ENCODE measurements at places on chromosomes 13 and 19.

GRCh38 chr13:39349391-39349960 is 253.5 kb downstream of the LHFPL6 start:
- no peak for DNase-seq

DNA sequence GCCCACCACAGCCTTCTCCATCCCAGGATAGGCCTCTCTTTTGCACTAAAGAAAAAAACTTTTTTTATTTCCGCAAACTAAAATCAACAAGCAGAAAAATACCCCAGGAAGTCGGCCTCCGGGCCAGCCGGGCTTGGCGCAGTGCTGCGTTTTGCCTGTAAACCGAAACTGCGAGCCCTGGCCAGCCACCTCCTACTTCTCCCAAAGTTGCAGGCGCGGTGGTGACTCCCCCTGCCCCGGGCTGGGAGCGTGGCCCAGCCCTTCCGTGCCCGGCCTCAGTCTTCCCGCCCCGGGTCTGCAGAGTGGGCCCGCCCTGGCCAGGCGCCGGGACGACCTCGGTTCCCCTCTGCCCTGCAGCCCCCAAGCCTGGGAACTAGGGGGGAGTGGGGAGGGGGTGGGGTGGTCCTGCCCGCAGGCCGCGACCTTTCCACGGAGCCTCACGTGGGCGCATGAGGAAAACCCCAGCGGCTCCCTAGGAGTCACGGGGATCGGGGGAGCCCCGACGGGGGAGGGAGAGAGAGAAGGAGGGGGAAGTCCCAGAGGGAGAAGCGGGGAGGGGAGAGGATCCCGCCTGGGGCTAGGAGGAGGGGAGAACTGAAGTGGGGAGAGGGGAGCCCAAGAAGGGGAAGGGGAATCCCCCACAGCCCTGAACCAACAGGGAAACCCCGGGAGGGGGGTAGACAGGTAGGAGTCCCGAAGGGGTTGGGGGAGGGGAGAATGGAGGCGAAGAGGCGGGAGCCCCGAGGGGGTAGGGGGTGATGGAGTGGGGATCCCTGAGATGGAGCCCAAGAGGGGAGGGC is 3.0 kb downstream of the GADD45B start:
- peak; percentile 38 for DNase-seq

- no peak for DNase-seq
Observed at GRCh38 chr19:33641956-33642498, 20.3 kb downstream of the CHST8 start.

DNA sequence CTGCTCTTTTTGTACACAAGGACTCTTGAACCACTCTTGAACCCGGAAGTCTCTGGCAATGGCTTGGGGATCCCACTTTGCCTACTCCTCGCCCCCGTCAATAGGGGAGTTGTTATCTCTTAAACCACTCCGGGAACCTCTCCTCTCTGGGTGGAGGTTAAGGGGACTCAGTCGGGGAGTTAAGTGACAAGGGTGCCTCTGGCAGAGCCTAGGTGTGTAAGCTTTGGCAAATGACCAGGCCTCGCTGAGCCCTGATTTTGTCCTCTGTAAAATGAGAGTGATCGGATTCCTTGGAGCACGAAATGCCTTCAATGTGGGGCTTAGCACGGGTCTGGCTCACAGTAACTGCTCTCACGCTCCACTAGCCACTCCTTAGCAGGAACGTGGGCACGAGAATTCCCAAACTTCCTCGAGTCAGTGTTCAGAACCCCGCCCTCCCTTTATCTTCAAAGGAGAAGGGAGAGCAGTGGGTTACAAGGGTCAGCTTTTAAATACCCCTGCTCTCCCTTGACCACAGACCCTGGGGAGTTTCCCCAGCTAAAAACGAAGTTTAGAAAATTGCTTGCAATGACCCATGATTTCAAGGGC is 193.3 kb downstream of the KATNAL1 start:
- DNase-seq: no peak

- no peak for DNase-seq
Observed at GRCh38 chr13:37613236-37613635, 14.7 kb upstream of the POSTN start.

- DNase-seq: no peak
Observed at GRCh38 chr19:9872618-9873242, 37.6 kb downstream of the PIN1 start.

- DNase-seq: no peak
Observed at GRCh38 chr19:45354241-45354842, 13.8 kb downstream of the KLC3 start.

GRCh38 chr19:13869281-13869680 is 7.7 kb upstream of the NANOS3 start:
- DNase-seq: no peak

DNA sequence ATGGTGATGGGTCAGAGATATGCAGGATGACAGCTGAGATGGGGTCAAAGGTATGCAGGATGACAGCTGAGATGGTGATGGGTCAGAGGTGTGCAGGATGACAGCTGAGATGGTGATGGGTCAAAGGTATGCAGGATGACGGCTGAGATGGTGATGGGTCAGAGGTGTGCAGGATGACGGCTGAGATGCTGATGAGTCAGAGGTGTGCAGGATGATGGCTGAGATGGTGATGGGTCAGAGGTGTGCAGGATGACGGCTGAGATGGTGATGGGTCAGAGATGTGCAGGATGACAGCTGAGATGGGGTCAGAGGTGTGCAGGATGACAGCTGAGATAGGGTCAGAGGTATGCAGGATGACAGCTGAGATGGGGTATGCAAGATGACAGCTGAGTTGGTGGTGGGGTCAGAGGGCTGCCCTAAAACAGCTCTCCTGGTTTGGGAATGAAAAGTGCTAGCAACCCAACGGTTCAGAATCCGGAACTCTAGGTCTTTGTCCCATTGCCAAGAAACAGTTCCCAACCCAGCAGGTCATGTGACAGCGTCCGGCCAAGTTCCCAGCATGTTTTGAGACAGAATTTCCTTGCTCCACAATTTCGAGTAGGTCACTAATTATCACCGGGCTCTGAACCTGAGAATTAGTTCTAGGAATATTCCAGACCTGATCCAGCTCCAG is 3.2 kb downstream of the SELENOW start:
- DNase-seq: no peak

- DNase-seq: no peak
Observed at GRCh38 chr19:1155352-1156304, 18.4 kb downstream of the SBNO2 start.

- peak; percentile 36 for DNase-seq
Observed at GRCh38 chr19:38683393-38684077, 36.1 kb downstream of the ACTN4 start.

DNA sequence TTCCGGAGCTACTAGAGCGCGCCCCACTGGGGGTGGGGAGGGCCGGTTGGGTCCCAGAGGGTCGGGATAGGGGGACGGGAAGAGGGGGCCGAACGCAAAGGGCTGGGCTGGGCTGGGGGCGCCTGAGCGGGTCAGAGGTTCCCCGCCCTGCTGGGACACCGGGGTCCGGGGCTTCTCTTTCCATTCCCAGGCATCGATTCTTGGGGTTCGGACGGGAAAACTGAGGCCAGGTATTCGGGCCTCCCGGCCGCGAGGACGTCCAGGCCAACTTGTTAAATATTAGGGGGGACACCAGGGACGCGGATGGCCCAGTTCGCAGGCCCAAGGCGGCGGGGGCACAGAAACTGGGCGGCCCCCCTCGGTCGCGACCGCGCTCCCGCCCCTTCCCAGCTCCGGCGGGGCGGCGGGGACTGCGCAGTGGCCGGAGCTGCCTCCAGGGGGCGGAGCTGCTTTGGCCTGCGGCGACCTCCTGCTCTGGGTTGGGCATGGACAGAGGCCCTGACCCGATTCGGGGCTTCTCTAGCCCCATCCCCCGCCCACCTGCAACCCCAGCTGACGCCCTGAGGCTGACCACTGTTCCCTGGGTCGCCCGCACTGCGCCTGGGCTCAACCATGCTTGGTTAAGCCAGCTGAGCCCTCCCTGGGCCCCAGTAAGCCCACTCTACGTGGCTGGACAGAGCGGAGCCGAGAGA is 1.2 kb upstream of the KLF16 start:
- no peak for DNase-seq
